ENCODE measurements at places on chromosomes 13 and 19. TPM values are rescaled to one million over a fixed set of nuclear protein-coding genes. Genes with fewer than 3 reads are reported as not detected.
A peak's percentile ranks its signal among the peaks of the same experiment; 100 is the strongest.

The LMO7 gene
- 253 TPM for total RNA-seq

The UPF1 gene
- total RNA-seq, result 72.1 TPM

The SIGLEC14 gene
- not detected for total RNA-seq

The ZNF433 gene
- 8.9 TPM for total RNA-seq

The CFAP97D2 gene
- total RNA-seq, result not detected

The CEACAM19 gene
- 6.1 TPM for total RNA-seq

The EFNA2 gene
- 17.6 TPM for total RNA-seq

The ZNF625 gene
- 23.3 TPM for total RNA-seq

DNA sequence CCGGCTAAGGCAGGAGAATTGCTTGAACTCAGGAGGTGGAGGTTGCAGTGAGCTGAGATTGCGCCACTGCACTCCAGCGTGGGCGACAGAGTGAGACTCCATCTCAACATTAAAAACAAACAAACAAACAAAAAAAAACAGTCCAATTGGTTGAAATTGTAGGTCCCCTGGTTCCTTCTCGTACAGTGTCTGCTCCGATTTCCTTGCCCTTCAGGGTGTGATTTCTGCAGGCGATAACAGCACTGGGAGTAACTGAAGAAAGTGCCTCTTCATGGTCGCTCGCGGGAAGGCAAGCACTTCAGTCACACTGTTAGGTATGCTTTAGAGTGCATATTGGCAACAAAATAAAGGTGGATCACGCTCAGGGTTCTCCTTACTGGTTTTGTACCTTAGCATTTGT lies 39.7 kb downstream of the TPT1 start:
- no peak for DNase-seq

- no peak for DNase-seq
Measured at GRCh38 chr19:7461841-7462629, 26.8 kb downstream of the PEX11G start.

GRCh38 chr13:43003010-43003409 lies 11.0 kb upstream of the EPSTI1 start:
- no peak for DNase-seq

- no peak for DNase-seq
Measured at GRCh38 chr19:55795021-55795420, 26.1 kb downstream of the RFPL4AL1 start.

DNA sequence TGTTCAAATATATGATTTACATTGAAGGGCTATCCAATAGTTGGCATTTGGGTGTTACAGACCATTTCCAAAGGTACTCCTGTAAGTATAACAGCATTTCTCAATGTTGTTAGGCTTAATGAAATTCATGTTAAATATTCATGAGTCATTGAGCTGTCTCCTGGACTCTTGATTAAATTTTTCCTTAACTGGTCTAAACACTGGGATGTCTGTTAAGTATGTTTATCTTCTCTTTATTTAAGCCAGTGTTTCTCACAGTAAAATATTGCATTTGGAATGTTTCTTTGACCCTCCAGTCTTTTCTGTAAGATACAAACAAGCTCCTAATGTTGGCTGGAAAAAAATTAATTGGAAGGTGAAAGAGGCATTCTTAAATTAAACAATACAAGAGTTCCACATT lies 402.5 kb upstream of the HTR2A start:
- DNase-seq, result no peak

- DNase-seq, result no peak
Measured at GRCh38 chr19:39449116-39449797, 3.9 kb downstream of the SUPT5H start.

DNA sequence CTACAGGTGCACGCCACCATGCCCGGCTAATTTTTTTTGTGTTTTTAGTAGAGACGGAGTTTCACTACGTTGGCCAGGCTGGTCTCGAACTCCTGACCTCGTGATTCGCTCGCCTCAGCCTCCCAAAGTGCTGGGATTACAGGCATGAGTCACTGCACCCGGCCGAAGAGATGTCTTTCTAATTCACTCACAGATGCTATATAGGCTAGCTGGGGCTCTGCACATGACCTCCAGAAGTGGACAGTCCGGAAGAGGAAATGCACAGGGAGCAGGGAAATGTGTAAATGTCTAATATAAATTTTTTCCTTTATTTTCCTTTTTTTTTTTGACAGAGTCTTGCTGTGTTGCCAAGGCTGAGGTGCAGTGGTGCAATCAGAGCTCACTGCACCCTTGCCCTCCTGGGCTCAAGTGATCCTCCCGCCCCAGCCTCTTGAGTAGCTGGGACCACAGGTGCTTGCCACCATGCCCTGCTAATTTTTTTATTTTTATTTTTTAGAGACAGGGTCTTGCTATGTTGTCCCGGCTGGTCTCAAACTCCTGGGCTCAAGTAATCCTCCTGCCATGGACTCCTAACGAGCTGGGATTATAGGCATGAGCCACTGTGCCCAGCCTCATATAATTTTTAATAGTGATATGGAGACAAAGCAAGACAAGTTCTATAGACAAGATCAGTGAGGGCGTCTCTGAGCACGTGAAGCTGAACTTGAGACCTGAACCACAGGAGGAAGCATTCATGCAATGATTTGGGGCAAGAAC lies 8.4 kb downstream of the GIPC1 start:
- no peak for DNase-seq

- no peak for DNase-seq
Measured at GRCh38 chr13:77807431-77808135, 110.1 kb downstream of the SLAIN1 start.

GRCh38 chr13:41365631-41366030 lies 54.6 kb downstream of the NAA16 start:
- DNase-seq, result no peak

DNA sequence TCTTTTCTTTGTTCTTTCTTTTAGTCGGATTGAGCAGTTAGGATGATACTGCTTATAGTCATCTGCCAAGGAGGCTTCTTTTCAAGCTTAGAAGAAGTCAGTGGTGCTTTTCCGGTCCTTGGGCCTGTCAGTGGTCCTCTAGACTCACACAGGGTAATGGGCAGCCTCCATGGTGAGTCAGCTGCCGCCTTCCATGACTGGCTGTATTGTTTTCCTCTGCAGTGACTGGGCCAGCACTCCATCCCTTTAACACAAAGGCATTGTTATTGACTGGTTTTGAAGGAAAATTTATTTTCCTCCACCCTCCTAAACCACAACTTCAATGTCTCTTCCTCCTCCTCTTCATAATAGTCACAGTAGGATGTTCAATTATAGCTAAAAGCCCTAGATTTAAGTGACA lies 47.1 kb upstream of the CNMD start:
- no peak for DNase-seq

DNA sequence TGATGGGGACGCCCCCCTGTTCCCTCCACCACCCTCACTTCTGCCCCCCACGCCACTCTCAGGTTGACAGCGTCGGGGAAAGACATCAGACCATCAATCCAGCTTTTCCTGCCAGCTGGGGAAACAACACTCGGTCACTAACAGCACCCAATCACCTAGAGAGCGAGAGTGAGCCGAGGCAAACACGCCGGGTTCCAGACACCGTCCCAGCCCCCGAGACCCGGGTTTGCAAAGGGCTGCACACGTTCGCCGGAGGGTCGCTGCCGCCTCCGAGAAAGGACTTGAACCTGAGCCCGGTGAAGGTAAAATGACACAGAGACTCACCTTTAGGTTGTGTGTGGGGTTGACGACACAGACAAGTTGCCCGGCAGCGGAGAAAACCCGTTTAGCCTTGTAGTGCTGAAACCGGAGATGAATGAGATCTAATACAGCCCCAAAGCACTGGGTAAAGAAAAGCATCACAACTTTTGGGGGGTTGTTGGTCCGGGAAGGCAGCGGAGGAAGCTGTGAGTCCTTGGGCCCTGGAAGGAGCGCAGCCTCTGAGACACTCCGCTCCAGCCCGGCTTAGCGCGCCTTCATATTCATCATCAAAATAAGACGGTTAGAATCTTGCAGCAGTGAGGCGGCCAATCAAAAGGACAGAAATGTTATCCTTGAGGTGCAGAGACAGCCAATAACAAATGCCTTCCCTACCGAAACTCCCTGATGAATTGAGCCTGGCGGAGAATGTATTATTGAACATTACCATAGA lies at the start of gene SIAH3:
SIAH3 (minus strand) TSS at position 583 of the 751 bp plus-strand sequence; CDS start at position 459, 124 bp downstream.
- no peak for DNase-seq

DNA sequence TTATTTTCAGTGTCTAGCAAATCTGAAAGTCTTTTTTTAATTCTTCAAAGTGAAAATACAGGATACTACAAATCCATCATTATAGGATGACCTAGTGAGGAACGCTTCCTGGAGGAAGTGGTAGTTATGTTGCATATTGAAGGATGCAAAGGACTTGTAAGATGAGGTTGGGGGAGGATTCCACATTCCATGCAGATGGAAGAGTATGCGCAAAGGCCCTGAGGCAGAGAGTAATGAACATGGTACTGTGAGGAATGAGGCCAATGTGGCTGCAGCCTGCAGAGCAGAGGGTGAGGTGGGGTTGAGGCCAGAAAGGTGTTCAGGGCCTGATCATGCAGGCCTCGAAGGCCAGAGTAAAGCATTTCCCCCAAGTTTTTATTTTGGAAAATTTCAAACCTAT lies 202.8 kb downstream of the MTUS2 start:
- no peak for DNase-seq

- no peak for DNase-seq
Measured at GRCh38 chr19:10655457-10656312, 1.5 kb downstream of the ILF3 start.

GRCh38 chr13:75364131-75364713 lies 117.7 kb downstream of the TBC1D4 start:
- no peak for DNase-seq

GRCh38 chr19:34359954-34360315 lies 5.1 kb upstream of the GPI start:
- no peak for DNase-seq

GRCh38 chr13:73622381-73622780 lies 511.8 kb downstream of the KLF12 start:
- no peak for DNase-seq

- DNase-seq, result no peak
Measured at GRCh38 chr13:32264407-32264806, 50.8 kb downstream of the ZAR1L start.

GRCh38 chr13:111326621-111326965 lies 6.2 kb downstream of the TEX29 start:
- DNase-seq, result peak; percentile 61

DNA sequence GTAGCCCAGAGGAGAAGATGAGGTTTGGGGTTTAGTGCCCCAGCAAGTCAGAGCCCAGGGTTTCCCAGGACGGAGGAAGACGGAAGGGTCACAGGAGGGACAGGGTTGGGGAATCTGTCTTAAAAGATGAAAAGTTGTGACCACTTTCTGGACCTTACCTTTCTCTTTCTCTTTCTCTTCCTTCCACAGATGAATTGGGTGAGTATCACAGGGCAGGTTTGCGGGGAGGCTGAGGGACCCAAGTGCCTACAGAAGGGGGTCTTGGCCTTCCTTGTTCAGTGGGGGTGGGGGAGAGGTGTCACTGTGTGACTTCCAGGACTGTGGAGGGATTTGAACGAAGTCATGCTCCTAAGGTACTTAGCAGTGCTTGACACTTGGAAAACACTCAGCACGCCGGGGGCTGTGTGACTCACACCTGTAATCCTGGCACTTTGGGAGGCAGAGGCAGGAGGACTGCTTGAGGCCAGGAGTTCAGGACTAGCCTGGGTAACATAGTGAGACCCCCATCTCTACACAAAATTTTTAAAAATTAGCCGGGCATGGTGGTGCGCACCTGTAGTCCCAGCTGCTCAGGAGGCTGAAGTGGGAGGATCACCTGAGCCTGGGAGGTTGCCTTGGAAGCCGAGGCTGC lies 8.5 kb downstream of the RELB start:
- DNase-seq, result no peak

Measured in type B pancreatic cell (in vitro differentiated cells).